ENCODE measurements at places on chromosomes 2 and 18. TPM values are rescaled to one million over a fixed set of nuclear protein-coding genes. Genes with fewer than 3 reads are reported as not detected.

Gene KRTCAP3
- 4.8 TPM for total RNA-seq

Gene NT5C1B
- not detected for total RNA-seq

Gene CHAC2
- total RNA-seq: 13.0 TPM

Gene IL1B
- not detected for total RNA-seq

Gene EVA1A
- not detected for total RNA-seq

Gene PLGLB1
- total RNA-seq: 4.0 TPM

Gene DYNAP
- not detected for total RNA-seq

Gene CYP26B1
- total RNA-seq: not detected

Gene COL3A1
- total RNA-seq: not detected

Gene SPC25
- 21.4 TPM for total RNA-seq

Gene C2orf80
- not detected for total RNA-seq

Gene SAG
- not detected for total RNA-seq

Gene C2orf76
- total RNA-seq: 10.0 TPM

Gene CTAGE1
- not detected for total RNA-seq

Gene ERICH2
- total RNA-seq: not detected

Gene SERPINB5
- total RNA-seq: not detected

Gene SLC66A3
- total RNA-seq: 16.0 TPM

Gene ERFE
- total RNA-seq: not detected

Gene RAD51AP2
- not detected for total RNA-seq

Gene EN1
- not detected for total RNA-seq

Gene NETO1
- total RNA-seq: not detected

Gene GALNT5
- not detected for total RNA-seq

Gene HRH4
- total RNA-seq: 0.17 TPM

Gene MC5R
- total RNA-seq: 0.15 TPM

Gene ADAM23
- total RNA-seq: not detected

Gene ABI2
- total RNA-seq: 34.0 TPM

Gene BOLL
- total RNA-seq: not detected

Gene ALPP
- total RNA-seq: not detected

Gene RBM44
- total RNA-seq: 0.63 TPM

Gene ZNF396
- total RNA-seq: 0.54 TPM

Measured in T-helper 1 cell treated with Interleukin-12 subunit alpha and Interleukin-12 subunit beta and Interleukin-4 antibody, amounts not matched to agents 30 ng/mL and 1 ng/mL, for 36 hours (primary cell).